Muscle of leg (tissue), 16 donors: ENCODE measurements at places on chromosomes 7 and 10. TPM values are rescaled to one million over a fixed set of nuclear protein-coding genes. Genes with fewer than 3 reads are reported as not detected.
A peak's percentile ranks its signal among the peaks of the same experiment; 100 is the strongest.

The OPALIN gene
- not detected for total RNA-seq

The RSU1 gene
- 73.8 TPM for total RNA-seq

The CYP17A1 gene
- 0.66 TPM for total RNA-seq

The UCN3 gene
- total RNA-seq: not detected

The ARL4A gene
- total RNA-seq: 28.9 TPM

The CNNM1 gene
- total RNA-seq: 0.04 TPM

DNA sequence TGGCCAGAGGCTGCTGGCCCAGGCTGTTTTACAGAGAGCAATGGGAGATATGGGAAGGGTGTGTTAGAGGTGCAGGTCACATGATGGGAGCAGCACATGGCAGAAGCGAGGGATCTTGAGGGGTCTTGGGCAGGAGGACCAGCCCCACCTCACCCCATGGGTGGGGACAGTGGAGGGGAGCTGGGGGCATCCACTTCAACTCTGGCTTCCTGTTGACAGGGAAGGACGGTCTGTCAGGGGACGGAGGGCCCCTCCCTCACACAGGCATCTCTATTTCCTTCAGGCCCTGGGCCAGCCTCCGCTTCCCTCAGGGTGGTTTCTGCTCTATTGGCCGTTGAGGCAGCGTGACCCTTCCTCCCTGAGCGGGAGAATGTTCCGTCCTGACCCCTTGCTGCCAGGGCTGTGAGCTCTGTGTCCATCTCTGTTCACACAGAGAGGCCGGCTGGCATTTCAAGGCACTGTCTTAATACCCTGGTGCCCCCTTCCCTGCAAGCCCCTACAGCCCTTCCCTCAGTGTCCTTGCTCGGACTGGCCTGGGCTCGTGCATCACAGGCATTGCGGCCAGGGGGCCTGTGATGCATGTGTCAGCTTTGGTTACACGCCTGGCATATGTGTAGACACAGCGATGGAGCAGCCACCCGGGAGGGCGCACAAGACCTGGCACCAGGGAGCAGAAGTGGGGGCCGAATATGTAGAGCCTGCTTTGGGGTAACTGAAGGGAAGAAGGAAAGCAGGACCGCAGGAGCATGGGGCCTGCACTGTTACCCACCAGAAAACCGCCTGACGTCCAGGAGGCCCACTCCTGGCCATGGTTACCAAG, 31.8 kb downstream of the RAMP3 start:
- H3K36me3 ChIP-seq: no peaks in the 10 kb centered on the region
- no peaks in the 10 kb centered on the region for H3K4me1 ChIP-seq

DNA sequence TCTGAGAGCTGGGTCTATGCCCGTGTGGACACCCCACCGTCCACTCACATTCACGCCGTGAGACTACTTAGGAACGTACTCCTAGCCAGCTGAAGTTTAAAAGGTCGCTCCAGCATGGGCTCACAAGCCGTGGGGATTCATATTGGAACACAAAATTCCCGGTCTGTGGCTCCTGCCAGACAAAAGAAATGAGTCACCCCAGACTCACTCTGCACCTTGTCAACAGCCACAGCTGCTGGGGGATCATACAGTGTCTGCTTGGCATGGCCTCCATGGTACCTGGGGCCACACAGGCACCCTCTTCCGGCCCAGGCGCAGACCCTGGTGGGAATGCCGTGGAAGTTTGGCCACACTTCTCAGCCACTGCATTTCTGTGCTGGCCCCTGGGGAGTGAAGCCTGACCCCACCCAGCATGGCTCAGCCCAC, 228.4 kb downstream of the DNAJB6 start:
- DNase-seq: no peak
- no peak overlapping the region for H3K27ac ChIP-seq
- H3K4me1 ChIP-seq: no peaks in the 10 kb centered on the region
- no peak overlapping the region for H3K4me3 ChIP-seq
- H3K36me3 ChIP-seq: no peaks in the 10 kb centered on the region

DNA sequence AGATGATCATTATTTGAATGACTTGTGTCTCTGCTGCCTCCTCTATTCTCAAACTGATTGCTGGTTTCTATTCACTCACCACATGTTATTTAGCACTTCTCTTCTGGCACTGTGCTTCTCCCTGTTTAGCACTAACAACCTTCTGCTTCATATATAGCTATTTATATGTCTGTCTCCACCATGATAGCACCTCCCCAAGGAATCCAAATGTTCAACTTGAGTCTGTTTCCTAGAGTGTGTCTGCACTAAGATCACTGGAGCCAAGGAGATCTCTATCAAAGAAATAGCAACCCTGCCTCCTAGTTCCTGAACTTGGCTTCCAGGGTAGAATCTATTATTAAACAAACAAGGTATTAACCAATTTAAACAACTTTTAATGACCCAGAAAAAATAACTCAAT, 104.5 kb downstream of the CYP26A1 start:
- H3K36me3 ChIP-seq: no peaks in the 10 kb centered on the region
- no peak overlapping the region for H3K4me3 ChIP-seq
- no peak overlapping the region for H3K27ac ChIP-seq
- no peaks in the 10 kb centered on the region for H3K27me3 ChIP-seq
- DNase-seq: peak; percentile 56
